Temporal lobe (tissue), 4 donors: ENCODE measurements at places on chromosomes 1 and 21. TPM values are rescaled to one million over a fixed set of nuclear protein-coding genes. Genes with fewer than 3 reads are reported as not detected.

MYOC gene
- 0.25 TPM for total RNA-seq

LAMTOR2 gene
- total RNA-seq: 37.9 TPM

FLG2 gene
- 0.25 TPM for total RNA-seq

S100A12 gene
- total RNA-seq: 1.7 TPM

SPRR3 gene
- total RNA-seq: not detected

AJAP1 gene
- 21.9 TPM for total RNA-seq

TTC24 gene
- total RNA-seq: not detected

EPRS1 gene
- 137 TPM for total RNA-seq

RASSF5 gene
- total RNA-seq: 0.98 TPM

PLCH2 gene
- 9.1 TPM for total RNA-seq

ANGPTL3 gene
- total RNA-seq: not detected

DNAI4 gene
- 9.6 TPM for total RNA-seq
